Muscle of leg (tissue), 16 donors: ENCODE measurements at places on chromosomes 2 and 18.
A peak's percentile ranks its signal among the peaks of the same experiment; 100 is the strongest.

GRCh38 chr2:168697668-168698121, 104.7 kb upstream of the NOSTRIN start:
- no peak for DNase-seq

- DNase-seq = peak; percentile 99
These were observed 281.8 kb upstream of the TCF4 start for GRCh38 chr18:55869556-55870501.

- no peak for DNase-seq
These were observed 145.1 kb upstream of the ITGB6 start for GRCh38 chr2:160345071-160345764.

DNA sequence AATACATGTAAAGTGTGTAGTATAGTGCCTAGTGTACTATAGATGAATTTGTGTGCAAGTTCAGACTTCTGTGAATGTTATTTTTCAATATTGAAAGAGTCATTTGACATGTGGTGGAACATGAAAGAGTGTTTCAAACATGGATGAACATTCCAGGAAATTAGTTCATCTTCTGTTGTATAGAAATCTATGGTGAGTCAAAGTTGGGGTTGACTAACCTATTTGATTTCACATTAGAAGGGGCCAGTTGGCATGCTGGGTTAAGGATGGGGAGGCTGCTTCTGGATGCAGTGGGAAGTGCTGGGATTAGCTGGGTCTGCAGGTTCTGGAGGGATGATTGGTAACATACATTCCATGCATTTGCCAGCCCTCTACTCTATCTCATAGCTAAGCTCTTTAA, 50.6 kb downstream of the LYPD6B start:
- DNase-seq = no peak

- DNase-seq = no peak
These were observed 119.2 kb upstream of the ANKRD30BL start for GRCh38 chr2:132280912-132281311.

- no peak for DNase-seq
These were observed 220.4 kb upstream of the PKDCC start for GRCh38 chr2:41827354-41827971.

DNA sequence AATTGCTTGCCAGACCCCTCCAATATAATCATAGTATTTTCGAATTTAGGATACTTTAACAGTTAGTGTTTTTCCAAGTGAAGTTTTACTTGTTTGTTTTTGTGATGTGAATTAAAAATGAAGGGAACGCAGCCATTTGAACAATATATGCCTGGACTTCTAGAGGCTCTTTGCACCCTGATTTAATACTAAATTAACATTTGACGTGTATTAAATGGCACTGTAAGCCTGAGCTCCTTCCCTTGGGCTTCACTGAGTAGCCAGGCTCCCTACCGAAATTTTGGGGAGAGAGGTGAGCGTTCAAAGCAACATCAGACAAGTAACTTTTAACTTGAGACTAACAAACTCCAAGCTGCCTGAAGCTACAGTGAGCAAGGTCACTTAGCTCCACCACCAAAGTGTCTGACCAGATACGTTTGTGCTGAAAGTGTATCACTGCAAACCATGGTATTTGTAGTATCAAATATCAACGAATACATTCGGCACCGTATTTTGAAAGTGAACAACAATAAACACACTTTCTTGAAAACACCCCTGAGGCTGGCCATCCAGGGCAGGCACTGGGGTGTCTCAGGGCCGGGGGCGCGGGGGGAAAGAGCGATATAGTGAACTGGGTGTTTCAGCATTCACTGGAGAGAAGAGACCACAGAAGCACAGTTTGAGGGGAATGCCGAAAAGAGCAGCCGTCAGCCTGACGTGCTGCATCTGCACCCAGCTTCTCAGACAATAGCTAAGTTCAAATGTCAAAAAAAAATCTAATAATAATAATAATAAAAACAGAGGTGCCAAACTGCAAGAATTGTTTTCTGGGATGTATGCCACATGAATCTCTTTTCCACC, 7.7 kb upstream of the POU3F3 start:
- no peak for DNase-seq

GRCh38 chr2:156182132-156182531, 150.4 kb downstream of the NR4A2 start:
- DNase-seq = peak; percentile 3

GRCh38 chr2:40316620-40317019, 135.3 kb downstream of the SLC8A1 start:
- no peak for DNase-seq
